Stimulated activated CD8-positive, alpha-beta memory T cell treated with anti-CD3 and anti-CD28 coated beads, Interleukin-12 subunit alpha, Interleukin-12 subunit beta, amount 100 ng/mL, for 4 hours (primary cell): ENCODE measurements at places on chromosomes 7 and 10.

DNA sequence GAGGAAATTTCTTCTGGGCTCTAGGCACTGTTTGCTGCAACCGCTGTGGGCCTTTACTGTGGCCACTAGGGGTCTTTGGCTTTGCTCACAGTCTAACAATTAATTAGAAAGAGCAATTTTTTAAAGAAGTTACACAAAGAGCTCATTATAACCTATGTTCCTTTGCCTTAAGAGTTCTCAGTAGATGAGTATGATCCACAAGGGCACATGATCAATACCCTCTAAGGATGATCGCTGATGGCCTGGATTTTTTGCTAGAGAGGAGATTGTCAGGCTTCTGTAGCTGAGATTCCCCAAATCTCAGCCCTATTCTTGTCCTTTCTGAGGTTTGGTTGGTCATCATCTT lies 80.8 kb upstream of the RHOBTB1 start:
- DNase-seq: no peak

DNA sequence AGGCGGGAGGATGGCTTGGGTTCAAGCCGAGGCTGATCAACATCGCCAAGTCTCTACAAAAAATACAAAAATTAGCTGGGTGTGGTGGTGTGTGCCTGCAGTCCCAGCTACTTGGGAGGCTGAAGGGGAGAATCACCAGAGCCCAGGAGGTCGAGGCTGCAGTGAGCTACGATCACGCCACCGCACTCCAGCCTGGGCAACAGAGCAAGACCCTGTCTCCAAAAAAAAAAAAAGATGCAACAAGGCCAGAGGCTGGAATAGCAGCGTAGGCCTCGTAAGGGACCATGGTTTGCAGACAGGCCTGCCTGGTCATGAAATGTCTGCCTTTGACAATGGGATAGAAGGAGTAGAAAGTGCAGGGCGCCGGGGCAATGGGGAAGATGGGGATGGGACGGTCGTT lies 20.0 kb downstream of the PAPOLB start:
- DNase-seq: no peak

GRCh38 chr10:31760674-31761081 lies 168.0 kb downstream of the ARHGAP12 start:
- no peak for DNase-seq

DNA sequence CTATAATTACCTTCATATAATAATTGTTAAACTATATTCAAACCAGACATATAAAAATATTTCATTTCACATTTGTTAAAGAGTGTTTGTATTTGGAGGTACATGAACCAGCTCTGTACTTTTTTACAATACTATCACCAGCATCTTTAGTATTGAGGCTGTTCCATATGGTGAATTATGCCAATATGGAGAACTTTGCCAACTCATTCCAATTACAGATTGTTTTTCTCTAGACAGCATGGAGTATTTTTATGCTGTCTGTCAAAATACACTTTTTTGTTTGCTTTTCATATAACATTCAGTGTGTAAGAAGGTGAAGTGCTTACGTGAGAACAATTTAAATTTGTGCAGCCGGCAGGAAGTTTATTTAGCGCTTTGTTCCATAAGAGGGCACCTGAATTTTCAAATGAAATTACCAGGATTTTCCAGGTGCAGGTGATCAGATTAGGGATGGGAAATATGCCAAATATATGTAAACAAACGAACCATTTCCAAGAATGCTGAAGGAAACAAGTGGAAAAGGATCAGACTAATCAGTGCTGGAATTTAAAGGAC lies 54.9 kb downstream of the SEMA3E start:
- no peak for DNase-seq

GRCh38 chr7:151792636-151793035 lies 84.3 kb downstream of the PRKAG2 start:
- DNase-seq: no peak

DNA sequence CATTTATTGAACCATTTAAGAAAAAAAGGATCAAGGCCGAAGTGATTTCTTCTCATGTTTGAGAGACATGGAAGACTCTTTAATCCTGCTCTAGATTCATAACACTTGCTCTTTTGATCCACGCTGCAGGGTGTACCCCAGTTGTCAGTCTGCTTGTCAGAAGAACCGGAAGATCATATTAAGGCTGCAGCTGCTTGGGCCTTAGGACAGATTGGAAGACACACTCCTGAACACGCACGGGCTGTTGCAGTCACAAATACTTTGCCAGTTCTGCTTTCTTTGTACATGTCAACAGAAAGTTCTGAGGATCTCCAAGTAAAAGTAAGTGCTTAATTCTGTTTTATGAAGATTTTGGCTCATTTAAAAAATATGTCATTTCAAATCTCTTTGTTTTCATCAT lies 46.3 kb downstream of the SPAG6 start:
- no peak for DNase-seq

GRCh38 chr7:75916259-75916658 lies 1.3 kb downstream of the POR start:
- DNase-seq: no peak

GRCh38 chr7:68535266-68535665 lies 1063.0 kb upstream of the AUTS2 start:
- no peak for DNase-seq

DNA sequence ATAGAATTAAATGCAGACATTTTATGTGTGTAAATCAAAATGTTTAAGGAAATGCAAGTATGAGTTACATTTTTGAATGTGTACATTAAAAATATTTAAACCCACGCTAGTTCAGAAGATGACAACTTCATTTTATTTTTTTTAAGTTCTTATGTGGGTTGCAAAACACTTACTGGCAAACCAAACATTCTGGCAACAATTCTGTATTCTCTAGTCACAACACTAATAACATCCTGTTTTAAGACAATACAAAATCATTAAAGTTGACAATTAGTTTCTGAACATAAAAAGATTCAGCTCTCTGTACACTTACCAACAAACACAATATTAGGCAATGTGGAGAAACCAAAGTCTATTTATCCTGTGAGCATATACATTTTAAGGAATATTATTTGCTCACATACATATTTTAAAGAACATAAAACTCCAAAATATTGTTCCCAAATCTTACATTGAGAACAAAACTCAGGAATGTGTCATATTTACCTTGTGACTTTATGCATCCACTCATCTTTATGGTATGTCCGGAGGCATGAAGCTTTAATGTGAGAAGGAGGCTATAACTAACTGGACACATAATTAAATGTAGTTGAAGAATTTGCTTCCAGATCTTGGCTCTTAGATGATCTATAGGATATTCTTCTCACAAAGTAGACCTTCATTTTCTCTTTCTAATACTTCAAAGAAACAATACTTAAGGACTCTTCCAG lies 134.7 kb downstream of the DGKB start:
- no peak for DNase-seq

- no peak for DNase-seq
Measured at GRCh38 chr7:31065021-31065593, 13.0 kb downstream of the ADCYAP1R1 start.

GRCh38 chr7:150990416-150991186 lies at the start of gene NOS3:
TSS of gene NOS3 (plus strand) at chr7:150991017. CDS start at chr7:150993804, 2,787 bp downstream.
- DNase-seq: no peak

- no peak for DNase-seq
Measured at GRCh38 chr10:44102726-44103255, 282.1 kb downstream of the CXCL12 start.

- no peak for DNase-seq
Measured at GRCh38 chr7:28005847-28006231, 174.8 kb downstream of the JAZF1 start.

- no peak for DNase-seq
Measured at GRCh38 chr7:106057204-106057961, 54.7 kb downstream of the SYPL1 start.
